Skin of body (tissue), 3 donors: ENCODE measurements at places on chromosomes 12 and 14. TPM values are rescaled to one million over a fixed set of nuclear protein-coding genes. Genes with fewer than 3 reads are reported as not detected.

Gene SERPINA10
- total RNA-seq: not detected

Gene CEP128
- total RNA-seq: 11.8 TPM

Gene HECTD1
- total RNA-seq: 273 TPM

Gene ZDHHC22
- total RNA-seq: under 0.01 TPM

Gene LRFN5
- 11.8 TPM for total RNA-seq

Gene NEMP1
- 12.5 TPM for total RNA-seq

Gene L3HYPDH
- total RNA-seq: 35.1 TPM

Gene NINJ2
- total RNA-seq: 2.3 TPM

Gene CLEC2D
- total RNA-seq: 6.0 TPM

Gene KLRK1
- 0.69 TPM for total RNA-seq

Gene LRRC10
- 0.10 TPM for total RNA-seq

Gene APOF
- total RNA-seq: not detected

Gene FGF23
- not detected for total RNA-seq

Gene CELA1
- not detected for total RNA-seq

Gene ANKRD33
- not detected for total RNA-seq

Gene OR4K13
- total RNA-seq: not detected

Gene INTS13
- 20.9 TPM for total RNA-seq

Gene RAPGEF3
- 10.8 TPM for total RNA-seq

Gene KCNJ8
- 30.5 TPM for total RNA-seq

Gene SPIC
- total RNA-seq: not detected

Gene LBHD2
- total RNA-seq: not detected

Gene TAS2R43
- 8.5 TPM for total RNA-seq

Gene ZNF740
- 18.1 TPM for total RNA-seq

Gene VRTN
- 0.20 TPM for total RNA-seq

Gene AKAP3
- 0.49 TPM for total RNA-seq

Gene ACSM4
- total RNA-seq: not detected

Gene KRT2
- 12.1 TPM for total RNA-seq

Gene ETNK1
- total RNA-seq: 61.2 TPM

Gene RD3L
- not detected for total RNA-seq

Gene C12orf57
- 130 TPM for total RNA-seq

Gene AMN
- total RNA-seq: 4.4 TPM

Gene SRGAP1
- total RNA-seq: 15.9 TPM

Gene KCNA1
- 0.30 TPM for total RNA-seq

Gene PARP11
- 5.2 TPM for total RNA-seq

Gene AKT1
- 62.3 TPM for total RNA-seq

Gene DENND5B
- 11.3 TPM for total RNA-seq

Gene TSPAN19
- not detected for total RNA-seq

Gene SERPINA12
- total RNA-seq: 16.9 TPM

Gene TPI1
- total RNA-seq: 316 TPM
